ENCODE measurements at places on chromosomes 16 and 17.

DNA sequence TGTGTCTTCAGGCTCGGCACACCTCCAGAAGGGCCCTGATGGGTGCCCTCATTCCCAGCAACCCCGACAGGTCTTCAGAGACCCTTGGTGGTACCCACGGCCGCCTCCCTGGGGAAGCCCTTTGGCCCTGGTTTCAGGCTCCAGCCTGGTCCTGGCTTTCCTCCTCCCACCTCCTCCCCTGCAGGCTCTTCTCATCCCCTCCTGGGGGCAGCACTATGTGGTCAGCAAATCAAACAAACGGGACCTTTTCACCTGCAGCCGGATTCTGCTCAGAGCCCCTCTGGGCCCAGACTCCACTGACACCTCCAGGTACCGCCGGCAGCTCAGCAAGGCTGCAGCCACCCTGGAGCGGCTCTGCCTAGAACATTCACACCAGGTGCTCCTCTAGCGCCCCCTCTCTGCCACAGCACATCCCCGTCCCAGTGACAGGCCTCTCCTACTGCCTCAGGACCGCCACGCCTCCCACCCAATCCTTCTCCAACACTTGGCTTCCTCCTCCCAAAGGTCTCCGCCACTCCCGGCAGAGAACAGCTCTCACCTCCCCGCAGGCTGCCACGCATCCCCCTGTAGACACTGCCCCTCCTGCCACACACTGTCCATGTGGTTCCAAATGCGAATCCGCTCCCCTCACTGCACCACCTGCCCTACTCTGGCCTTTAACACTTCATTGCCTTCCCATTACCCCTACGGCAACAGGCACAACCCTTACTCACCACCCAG lies 12.0 kb downstream of the CORO7 start:
- DNase-seq, result no peak

DNA sequence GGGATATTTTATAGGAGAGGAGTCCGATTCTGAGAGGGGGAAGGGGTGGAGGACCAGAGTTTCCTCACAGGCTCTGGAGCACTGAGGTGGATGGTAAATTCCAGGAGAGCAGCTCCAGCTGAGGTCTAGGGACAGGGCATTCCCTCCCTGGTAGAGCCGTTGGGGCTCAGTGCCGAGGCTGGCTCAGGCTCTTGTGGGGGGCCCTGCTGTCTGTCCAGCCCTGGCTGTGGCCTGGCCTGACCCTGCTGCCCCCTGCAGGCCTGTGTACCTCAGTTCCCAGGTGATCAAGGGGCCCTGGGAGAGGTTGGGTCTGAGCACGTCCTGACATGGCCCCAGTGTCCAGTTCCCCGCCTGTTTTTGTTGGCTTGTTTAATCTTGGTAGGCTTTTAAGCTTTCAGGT lies 16.8 kb downstream of the ZNF750 start:
- DNase-seq, result no peak

DNA sequence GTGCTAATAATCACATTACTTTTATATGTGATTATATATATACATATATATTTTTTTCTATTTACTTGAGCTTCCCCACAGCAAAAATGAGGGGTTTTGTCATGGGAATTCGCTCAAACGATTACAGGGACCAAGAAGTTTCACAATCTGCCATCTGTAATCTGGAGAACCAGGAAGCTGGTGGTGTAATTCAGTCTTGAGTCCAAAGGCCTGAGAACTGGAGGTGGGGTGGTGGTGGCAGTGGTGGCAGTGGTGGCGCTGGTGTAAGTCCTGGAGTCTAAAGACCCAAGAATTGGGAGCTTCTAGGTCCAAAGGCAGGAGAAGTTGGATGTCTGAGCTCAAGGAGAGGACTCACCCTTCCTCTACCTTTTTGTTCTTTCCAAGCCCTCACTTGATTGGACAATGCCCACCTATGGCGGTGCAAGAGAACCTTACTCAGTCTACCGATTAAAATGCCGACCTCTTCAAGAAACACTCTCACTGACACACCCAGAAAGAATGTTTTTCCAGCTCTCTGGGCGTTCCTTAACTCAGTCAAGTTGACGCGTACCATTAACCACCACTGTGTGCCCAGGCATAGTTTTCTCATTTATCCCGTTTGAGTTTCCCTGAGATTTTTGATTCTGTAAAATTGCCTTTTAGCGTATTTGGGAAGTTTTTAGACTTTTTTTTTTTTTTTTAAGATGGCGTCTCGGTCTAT lies 31.9 kb downstream of the POLR2A start:
- no peak for DNase-seq

DNA sequence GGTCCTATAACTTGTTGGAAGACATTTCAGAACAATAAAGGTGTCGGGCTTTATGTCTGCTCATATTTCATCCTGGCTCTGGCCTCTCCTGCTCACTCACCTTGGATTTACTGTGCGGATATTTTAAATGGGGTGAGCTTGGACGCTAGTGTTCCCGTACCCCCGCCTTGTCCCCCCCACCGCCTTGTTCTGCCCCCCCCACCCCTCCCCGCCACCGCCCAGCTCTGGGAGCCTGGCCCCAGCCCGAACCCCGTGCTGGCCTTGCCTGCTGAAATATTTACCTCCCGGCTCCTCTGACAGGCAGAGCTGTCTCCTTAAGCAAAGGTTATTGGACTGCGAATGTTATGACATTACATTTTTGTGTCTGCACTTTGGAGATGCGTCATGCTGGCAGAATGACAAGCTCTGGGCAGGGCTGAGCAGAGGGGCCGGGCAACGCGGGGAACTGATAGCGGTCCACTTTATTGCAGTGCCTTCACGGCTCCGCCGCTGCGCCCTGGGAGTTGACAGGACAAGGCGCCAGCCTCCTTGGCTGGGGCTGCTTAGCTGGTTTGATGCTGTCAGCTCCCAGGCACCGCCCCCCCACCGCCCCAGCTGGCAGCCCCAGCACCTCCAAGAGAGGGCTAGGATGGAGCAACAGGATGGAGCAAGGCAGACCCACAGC lies 222.5 kb upstream of the GSE1 start:
- peak; percentile 48 for DNase-seq

GRCh38 chr16:85556456-85557082 lies 56.6 kb upstream of the GSE1 start:
- DNase-seq, result peak; percentile 47

GRCh38 chr17:9907883-9908648 lies 3.0 kb upstream of the RCVRN start:
- DNase-seq, result peak; percentile 20

GRCh38 chr17:7512824-7513540 lies 28.8 kb downstream of the POLR2A start:
- no peak for DNase-seq

DNA sequence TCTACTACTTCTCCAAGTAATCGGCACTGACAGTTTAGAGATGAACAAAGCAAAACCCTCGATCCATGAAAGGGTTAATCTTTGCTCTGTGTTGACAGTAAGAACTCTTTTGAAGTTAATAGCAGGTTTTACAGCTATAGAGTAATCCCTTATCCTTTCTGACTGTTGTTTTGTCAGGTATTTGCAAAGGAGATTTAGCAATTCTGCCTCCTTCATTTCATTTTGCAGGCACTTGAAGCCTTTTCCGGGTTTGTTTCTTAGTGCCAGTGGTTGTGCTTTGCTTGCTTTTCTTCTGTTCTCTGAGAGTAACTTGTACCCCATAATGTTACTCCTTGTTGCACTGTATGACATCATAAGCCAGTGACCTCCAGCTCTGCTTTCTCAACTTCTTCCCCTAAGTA lies 64.5 kb downstream of the TANGO6 start:
- no peak for DNase-seq

- peak; percentile 41 for DNase-seq
Observed at GRCh38 chr17:36149296-36149820, 27.1 kb downstream of the TBC1D3B start.

GRCh38 chr17:4560421-4560820 lies at the start of gene GGT6:
GGT6 (minus strand) TSS chr17:4560577; CDS start chr17:4560521, 56 bp downstream.
- DNase-seq, result no peak

DNA sequence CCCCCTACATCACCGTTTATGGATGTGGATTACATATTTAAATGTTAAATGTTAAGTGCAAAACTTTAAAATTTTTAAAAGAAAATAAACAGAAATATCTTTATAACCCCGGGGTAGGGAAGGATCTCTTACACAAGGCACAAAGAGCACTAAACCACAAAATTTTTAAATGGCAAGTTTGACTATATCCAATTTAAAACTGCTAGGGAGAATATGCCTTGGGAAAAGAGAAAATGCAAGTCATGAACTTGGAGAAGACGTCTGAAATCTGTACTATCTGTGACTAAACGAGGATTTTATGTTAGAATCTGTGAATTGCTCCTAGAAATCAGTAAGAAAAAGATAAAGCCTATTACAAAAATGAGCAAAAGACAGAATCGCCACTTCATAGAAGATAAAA lies 28.7 kb upstream of the SLFN13 start:
- no peak for DNase-seq

DNA sequence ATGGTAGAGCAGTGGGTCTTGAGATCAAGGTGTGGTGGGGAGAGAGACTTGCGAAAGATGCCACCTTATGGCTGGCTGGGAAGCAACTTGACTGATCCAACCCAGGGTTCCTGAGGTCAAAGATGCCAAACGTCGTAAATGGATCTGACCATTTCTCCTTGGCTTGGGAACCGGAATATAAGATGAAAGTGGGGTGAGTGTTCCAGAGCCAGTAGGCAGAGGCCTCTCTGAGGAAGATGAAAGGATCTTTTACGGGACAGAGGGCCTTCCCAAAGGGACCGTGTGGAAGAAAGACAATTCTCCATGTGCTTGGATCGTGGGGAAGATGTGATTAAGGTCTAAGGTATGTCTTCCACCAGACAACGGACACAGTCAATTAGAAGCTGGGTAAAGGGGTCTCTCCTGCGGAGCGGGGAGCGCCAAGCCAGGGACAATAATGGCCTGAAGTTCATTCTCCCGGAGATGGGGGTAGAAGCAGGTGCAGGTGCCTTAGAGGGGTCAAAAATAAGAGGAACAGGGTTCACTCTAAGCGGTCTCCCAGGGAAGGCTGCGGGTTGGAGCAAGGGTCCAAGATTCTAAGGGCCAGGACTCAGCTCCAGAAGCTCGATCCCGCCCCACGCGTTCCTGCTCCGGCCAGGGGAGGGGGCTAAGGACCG lies 800 bp downstream of the FXR2 start:
- peak; percentile 53 for DNase-seq

- peak; percentile 84 for DNase-seq
Observed at GRCh38 chr17:42322382-42323267, 34.3 kb downstream of the STAT5A start.

Measured in RPMI7951 (cell line).